ENCODE measurements at places on chromosomes 12 and 14.

- no peak for DNase-seq
Measured at GRCh38 chr12:121261398-121261797, 35.1 kb downstream of the CAMKK2 start.

- DNase-seq = peak; percentile 57
Measured at GRCh38 chr12:57475271-57476161, 4.2 kb downstream of the ARHGAP9 start.

DNA sequence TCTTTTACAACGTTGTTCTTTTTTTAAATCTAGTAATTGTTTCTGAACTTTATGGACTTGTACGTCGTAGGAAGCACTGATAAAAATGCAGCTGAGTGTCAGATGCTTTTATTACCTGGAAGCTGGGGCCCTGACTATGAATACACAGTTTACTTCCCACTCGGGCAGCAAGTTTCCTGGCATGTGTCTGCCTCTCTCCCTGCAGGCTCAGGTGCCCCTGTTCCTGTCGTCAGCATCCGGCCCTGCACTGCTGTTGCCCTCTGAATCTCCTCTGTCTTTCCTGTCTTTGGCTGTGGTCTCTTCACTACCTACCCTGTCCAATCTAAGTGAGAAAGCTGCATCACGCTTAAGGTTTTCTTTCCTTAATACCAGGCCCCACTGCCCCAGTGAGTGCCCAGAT is 75.8 kb downstream of the PELI2 start:
- DNase-seq = no peak

GRCh38 chr12:120156315-120157259 is 37.9 kb downstream of the GCN1 start:
- DNase-seq = no peak

Data from nephron progenitor cell (in vitro differentiated cells).